Fibroblast of upper back skin (primary cell): ENCODE measurements at places on chromosomes 6 and 20.

DNA sequence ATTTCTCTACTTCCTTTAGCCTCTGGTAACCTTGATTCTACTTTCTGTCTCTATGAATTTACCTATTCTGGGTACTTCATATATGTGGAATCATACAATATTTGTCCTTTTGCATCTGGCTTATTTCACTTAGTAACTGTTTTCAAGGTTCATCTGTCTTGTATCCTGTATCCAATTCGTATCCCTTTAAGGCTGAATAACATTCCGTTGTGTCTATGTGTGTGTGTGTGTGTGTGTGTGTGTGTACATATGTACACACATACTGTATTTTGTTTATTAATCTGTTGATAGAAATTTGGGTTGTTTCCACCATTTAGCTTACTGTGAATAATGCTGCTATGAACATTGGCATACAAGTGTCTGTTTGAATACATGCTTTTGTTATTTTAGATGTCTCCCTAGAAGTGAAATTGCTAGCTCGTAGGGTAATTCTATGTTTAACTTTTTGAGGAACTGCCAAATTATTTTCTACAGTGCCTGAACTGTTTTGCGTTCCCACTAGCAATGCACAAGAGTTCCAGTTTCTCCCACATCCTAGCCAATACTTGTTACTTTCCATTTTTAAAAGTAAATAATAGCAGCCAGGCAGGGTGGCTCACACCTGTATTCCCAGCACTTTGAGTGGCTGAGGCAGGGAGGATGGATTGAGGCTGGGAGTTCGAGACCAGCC is 17.7 kb downstream of the SENP6 start:
- no peak for DNase-seq

DNA sequence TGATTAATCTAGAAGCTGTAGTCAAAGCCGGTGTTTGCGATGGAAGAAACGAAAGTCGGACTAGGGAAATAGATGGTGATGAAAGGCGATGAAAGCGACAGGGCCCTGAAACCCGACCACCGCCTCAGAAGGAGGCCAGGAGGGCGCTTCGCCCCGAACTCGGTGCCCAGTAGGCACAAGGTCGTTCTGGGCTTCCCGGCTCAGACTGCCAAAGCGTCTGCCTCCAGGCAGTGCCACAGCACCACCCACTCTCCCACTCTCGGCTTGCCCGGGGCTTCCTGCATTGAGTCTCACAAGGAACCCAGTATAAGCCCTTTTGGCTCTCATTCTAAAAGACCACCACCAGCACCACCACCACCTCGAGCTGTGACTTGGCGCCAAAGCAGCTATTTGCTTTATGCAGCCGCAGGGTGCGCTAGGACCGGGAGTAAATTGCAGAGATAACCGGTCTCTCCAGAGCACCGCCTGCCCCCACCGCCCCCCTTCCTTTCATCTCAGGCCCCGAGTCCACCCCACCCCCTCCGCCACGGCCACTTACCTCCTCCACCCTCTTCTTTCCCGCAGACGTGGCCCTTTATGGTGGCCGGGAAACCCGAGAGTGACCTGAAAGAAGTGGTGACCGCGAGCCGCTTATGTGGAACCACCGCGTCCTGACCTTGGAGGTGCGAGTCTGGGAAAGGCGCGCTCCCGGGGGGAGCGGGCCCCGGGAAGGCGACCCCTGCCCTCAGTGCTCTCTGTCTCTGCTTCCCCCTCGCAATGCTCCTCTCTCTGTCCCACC is 2.4 kb downstream of the TCF21 start:
- DNase-seq, result no peak

- DNase-seq, result no peak
Measured at GRCh38 chr20:38839563-38839962, 34.1 kb downstream of the PPP1R16B start.

GRCh38 chr6:93515736-93516135 is 96.4 kb upstream of the EPHA7 start:
- DNase-seq, result no peak

DNA sequence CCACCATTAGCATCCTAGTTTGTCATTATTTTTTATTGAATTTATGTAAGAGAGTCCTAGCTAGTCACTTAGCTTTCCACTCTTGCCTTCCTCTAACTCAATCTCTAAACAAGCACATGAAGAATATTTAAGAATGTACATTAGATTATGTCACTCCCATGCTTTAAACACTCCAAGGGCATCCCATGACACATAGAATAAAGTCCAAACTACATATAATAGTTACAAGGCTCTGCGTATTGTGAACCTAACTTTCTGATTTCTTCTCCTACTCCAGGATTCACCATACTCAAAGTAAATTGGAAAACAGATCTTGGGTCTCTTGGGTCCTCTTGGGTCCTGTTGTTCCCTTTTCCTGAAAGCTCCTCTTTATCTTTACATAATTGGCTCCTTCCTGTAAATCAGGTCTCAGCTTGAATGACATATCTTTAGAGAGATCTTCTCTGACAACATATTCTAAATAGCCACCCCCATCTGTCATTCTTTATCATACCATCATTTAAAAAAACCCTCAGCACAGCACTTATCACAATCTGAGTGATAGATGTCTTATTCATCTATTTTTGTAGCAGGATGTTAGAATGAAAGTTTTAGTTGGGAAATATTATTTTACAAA is 1042.4 kb upstream of the FLRT3 start:
- DNase-seq, result no peak

- no peak for DNase-seq
Measured at GRCh38 chr6:106702046-106702445, 72.7 kb downstream of the QRSL1 start.

DNA sequence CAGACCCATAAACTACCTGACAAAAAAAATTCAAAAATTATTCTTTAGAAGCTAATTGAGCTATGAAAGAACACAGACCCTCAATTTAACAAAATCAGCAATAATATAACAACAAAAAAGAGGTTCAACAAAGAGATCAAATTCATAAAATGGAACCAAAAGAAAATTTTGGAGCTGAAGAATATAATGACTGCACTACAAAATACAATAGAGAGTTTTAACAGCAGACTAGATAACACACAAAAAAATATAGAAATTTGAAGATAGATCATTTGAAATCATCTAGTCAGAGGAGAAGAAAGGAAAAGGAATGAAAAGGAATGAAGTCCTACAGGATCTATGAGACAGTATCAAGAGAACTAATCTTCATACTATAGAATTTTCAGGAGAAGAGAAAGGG is 422.1 kb downstream of the PAX1 start:
- DNase-seq, result no peak

DNA sequence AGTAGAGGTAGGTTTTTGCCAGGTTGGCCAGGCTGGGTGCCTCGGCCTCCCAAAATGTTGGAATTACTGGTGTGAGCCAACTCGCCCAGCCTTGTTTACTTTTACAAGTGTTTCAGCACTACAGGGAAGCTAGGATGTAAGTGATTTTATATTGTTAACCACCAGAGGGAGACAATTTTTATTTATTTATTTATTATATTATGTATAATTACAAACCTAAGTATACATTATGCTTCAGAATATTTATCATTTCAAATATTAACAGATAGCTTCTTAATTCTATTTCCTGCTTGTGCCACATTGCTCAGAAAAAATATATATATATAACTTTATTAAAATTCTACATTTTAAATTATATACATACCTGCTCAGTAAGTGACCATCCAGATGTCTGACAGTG is 9.8 kb downstream of the MMUT start:
- no peak for DNase-seq

DNA sequence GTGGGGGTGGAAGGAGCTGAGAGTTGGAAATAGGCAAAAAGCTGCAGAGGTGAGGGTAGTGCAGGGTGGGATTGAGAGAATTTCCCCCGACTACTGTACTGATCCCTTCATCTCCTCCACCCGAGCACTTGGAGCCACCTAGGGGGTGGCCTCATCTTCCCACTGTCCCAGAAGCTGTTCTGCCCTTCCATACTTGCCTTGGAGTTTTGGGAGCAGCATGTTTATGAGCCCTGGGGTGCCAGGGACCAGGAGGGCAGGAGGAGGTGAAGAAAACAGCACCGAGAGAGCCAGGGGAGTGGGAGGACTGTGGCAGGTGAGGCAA is 34.0 kb upstream of the HLA-A start:
- DNase-seq, result no peak

GRCh38 chr6:5333658-5334057 is 72.3 kb downstream of the FARS2 start:
- DNase-seq, result peak; percentile 78

DNA sequence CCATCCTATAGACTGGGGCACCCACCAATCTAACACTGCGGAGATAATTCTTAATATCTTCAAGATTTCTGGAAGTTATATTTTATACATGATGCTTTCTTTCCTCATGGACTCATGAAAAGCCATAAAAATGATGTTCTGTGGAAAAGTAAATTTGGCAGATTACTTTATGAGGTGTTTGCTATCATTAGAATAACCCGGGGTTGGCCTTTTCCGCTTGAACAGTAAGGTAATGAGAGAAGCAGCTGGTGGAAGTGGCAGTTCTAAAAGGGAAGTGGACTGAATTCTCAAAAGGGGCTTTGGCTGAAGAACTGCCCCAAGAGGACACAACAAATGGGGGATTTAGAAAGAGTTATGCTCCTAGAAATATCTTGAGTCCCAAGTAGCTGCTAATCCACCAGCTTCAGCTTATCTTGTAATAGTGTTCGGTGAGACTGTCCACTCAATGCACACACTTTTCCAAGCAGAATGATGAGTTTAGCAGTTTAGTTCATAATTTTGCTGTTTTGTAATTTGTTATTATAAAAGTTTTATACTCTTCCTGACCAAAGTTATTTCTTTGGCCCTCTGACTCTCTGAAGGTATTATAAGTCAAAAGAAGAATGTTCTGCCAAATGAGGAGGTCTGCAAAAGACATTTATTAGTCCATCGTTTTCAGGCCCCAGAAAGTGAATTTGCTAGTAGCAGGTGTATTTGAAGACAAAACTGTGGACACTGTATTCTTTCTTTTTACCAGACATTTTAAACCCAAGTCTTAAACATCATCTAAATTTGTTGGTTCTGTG is 2.9 kb downstream of the ISM1 start:
- DNase-seq, result no peak

DNA sequence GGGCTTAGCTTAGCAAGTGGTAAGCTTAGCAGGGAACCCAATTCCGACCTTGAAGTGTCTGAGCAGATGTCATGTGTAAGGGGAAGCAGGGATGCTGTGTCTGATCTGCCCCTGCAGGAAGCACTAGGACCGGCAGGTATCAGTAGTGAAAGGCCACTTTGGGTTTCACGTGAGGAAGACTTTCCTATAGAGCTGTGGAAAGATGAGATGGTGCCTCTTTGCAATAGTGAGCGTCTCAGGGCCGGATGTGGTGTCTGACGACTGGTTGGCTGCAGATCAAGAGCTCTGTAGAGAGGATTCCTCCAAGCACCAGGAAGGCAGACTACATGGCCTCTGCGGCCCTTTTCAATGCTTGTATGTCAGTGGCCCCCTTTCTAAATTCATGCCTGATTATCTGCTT is 98.3 kb downstream of the TIAM2 start:
- peak; percentile 42 for DNase-seq

- no peak for DNase-seq
Measured at GRCh38 chr20:59983076-59983475, 24.9 kb downstream of the CDH26 start.

DNA sequence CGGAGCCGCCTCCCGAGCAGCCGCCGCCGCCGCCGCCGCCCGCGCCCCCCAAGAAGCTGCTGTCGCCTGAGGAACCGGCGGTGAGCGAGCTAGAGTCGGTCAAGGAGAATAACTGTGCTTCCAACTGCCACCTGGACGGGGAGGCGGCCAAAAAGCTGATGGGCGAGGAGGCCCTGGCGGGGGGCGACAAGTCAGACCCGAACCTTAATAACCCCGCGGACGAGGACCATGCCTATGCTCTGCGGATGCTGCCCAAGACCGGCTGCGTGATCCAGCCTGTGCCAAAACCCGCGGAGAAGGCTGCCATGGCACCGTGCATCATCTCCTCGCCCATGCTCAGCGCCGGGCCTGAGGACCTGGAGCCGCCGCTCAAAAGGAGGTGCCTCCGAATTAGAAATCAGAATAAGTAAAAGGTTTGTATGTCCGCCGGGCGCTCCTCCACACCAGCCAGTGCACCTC is 145.2 kb downstream of the SOBP start:
- DNase-seq, result no peak

DNA sequence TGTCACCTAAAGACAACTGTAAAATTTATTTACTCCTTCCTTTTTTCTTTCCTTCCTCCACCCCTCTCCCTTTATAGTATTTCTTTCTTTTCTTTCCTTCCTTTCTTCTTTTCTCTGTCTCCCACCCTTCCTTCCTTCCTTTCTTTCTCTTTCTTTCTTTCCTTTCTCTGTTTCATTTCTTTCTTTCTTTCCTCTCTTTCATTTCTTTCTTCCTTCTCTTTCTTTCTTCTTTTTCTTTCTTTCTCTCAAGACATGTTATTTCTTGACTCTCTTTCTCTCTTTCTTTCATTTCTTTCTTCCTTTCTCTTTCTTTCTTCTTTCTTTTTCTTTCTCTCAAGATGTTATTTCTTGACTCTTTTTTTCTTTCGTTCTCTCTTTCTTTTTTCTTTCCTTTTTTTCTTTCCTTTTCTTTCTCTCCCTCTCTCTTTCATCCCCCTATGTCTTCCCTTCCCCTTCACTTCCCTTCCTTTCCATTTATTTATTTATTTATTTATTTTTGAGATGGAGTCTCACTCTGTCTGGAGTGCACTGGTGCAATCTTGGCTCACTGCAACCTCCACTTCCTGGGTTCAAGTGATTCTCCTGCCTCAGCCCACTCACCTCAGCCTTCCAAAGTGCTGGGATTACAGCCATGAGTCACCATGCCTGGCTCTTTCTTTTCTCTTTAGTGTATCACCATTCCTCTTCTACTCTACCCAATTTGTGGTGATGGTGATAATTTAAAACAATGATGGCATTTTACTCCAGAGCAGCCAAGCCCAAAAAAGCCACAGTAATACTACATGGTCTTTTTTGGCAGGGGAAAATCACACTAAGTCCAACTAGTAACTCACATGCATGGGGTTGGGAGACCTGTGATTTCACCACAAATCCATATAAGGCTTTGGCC is 188.2 kb downstream of the ADGRG6 start:
- DNase-seq, result peak; percentile 63

- DNase-seq, result peak; percentile 64
Measured at GRCh38 chr6:49531774-49532569, 18.5 kb upstream of the C6orf141 start.

- no peak for DNase-seq
Measured at GRCh38 chr6:96466147-96466863, 55.3 kb upstream of the UFL1 start.
